ENCODE measurements at places on chromosomes 12 and 14. TPM values are rescaled to one million over a fixed set of nuclear protein-coding genes. Genes with fewer than 3 reads are reported as not detected.

TSHR gene
- not detected for total RNA-seq

GRCh38 chr12:95701275-95701674 is 89.3 kb downstream of the NTN4 start:
- DNase-seq, result no peak

DNA sequence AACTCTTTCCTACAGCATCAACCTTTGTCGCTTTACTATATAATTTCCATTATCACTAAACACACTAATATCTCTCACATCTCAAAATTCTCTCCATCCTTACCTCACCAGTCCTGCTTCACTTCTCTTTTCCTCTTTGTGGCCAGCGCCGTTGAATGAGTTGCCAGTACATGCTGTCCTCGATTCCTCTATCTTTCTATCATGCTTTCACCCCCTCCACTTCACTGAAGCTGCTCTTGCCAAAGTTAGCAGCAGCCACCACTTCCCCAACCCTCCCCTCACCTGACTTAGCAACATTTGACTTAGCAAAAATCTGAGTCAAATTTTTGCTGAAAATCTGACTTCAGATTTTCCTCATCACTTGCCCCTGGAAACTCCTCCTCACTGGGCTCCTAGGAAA is 210.4 kb downstream of the ANO6 start:
- no peak for DNase-seq

- DNase-seq, result no peak
Measured at GRCh38 chr12:304805-305204, 42.2 kb upstream of the SLC6A13 start.

DNA sequence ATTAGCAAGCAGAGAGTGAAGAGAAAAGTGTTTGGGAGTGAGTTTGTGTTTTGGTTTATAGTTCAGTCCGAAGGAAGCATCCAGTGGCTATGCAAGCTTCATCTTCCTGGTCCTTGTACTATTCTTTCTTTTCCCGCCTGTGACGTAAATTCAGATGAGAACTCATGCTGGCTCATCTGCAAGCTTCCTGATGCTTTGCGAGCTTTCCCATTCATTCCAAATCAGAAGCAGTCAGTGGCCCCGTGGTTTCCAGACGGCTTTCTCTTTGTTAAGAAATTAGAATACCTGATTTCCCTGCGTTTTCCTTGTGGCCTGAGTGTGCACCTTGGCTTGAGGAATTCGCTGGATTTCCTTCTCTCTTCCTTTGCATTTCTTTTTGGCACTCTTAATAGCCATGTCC is 89.5 kb downstream of the TESC start:
- no peak for DNase-seq

DNA sequence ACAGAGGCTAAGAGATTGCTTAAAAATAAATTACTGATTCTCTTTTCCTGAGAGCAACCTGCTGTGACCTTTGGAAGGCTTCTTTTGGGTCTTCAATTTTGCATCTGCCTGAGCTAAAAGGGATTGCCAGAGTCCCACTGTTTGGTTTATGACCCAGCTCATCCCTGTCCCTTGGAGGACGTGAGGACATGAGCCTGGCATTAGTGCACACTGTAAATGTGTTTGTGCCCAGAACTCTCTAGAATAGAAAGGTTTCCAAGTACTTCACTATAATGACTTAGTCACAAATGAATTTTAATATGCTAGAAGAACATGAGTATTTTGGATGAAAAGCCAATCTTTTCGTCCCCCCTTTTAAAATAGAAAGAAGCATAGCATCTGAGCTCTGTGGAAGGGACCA is 47.1 kb upstream of the CDKN3 start:
- no peak for DNase-seq

DNA sequence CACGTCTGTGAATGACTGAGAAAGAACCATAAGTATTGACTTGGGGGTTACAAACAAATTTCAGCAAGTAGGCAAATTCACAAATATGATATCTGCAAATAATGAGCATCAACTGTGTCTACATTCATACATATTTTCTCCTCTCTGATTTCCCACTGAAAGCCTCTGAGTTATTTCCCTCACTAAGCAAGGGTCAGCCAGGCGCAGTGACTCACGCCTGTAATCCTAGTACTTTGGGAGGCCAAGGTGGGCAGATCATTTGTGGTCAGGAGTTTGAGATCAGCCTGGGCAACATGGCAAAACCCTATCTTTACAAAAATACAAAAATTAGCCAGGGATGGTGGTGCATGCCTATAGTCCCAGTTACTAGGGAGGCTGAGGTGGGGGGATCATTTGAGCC is 80.8 kb downstream of the SLC25A21 start:
- DNase-seq, result no peak

GRCh38 chr12:57211791-57212700 is 4.5 kb upstream of the NXPH4 start:
- no peak for DNase-seq

PEBP1 gene
- total RNA-seq, result 91.6 TPM

- no peak for DNase-seq
Measured at GRCh38 chr12:26109343-26109881, 15.4 kb downstream of the BHLHE41 start.

DNA sequence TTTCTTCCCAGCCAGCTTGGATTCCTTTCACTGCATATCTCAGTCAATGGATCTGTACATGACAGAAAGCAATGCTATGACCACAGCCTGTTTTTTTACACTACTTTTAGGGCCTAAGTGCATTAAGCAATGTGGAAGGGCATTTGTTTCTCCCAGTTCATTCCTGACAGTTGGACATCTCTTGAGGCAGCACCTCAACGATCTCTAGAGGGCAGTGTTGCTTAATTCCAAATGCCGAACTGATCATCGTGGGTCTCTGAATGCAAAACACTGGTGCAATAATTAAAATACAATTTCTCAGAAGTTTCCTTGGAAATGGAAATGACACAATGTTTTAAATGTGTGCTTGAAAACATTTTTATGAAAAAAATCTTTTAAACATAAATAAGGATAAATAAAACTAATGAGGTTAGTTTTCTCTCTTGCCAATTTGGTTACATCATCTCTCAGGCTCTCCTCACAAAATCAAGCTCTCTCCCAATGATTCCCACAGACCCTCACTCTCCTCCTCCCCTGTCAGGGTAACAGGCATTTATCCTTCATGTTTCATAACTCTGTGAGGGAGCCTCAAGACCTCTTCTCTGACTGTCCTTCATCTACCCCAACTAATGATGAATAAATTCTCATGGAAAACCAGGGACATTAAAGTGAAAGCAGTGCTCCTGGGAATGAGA is 192.4 kb upstream of the SLC16A7 start:
- DNase-seq, result no peak

- DNase-seq, result no peak
Measured at GRCh38 chr14:103204852-103205540, 81.7 kb downstream of the TNFAIP2 start.
